Sigmoid colon (tissue), 7 donors: ENCODE measurements at places on chromosomes 7 and 10. TPM values are rescaled to one million over a fixed set of nuclear protein-coding genes. Genes with fewer than 3 reads are reported as not detected.

- H3K4me3 ChIP-seq: no peak overlapping the region
- H3K27ac ChIP-seq: no peak overlapping the region
- no peaks in the 10 kb centered on the region for H3K4me1 ChIP-seq
- no peak for DNase-seq
These were observed 186.5 kb downstream of the ADK start for GRCh38 chr10:74337330-74338016.

GRCh38 chr7:134565643-134566136 is 16.8 kb downstream of the AKR1B15 start:
- no peaks in the 10 kb centered on the region for H3K4me1 ChIP-seq
- DNase-seq: no peak
- no peak overlapping the region for H3K4me3 ChIP-seq
- no peaks in the 10 kb centered on the region for H3K27me3 ChIP-seq
- H3K27ac ChIP-seq: peak overlapping the region; percentile 27
- H3K36me3 ChIP-seq: no peaks in the 10 kb centered on the region

DNA sequence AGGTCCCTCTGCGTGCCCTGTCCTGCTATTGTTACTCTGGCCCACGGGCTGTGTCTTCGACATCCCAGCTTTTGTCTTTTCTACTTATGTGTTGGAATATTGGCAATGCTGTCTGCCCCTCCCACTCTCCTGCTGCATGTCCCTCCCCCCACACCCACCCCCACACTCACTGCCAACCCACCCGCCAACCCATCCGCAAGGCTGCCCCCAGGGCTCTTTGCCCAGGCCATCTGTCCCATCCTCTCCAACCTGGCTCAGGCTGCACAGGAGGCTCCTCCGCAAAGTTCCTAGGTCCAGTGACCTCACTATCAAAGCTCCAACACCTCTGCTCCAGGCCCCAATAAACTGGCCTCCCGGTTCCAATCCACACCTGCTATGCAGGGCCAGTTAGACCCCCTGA is 167.1 kb upstream of the PRR15 start:
- no peak overlapping the region for H3K4me3 ChIP-seq
- no peaks in the 10 kb centered on the region for H3K4me1 ChIP-seq
- DNase-seq: no peak
- H3K27me3 ChIP-seq: no peaks in the 10 kb centered on the region
- H3K36me3 ChIP-seq: no peaks in the 10 kb centered on the region

DNA sequence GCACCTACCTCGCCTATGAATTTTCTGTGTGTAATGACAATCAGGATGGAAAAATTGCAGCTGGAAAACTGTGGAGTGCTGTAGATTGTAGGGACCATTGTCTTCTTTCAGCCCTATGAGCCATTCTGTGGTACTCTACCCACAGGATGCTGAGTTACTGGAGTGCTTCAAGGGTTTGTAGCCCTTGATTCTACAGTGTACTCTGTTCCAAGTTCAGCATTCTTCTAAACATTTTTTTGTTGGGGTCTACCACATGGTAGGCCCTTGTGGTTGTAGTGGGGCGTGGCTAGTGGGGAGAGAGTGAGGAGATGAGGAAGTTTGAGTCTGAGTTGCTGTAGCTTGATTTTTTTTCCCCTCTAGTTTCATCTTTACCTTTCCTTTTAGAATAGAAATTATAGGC is 33.5 kb downstream of the REEP3 start:
- no peaks in the 10 kb centered on the region for H3K36me3 ChIP-seq
- H3K27me3 ChIP-seq: no peaks in the 10 kb centered on the region
- no peak overlapping the region for H3K27ac ChIP-seq
- H3K4me1 ChIP-seq: peaks cover 15% of the 10 kb centered on the region

HOXA9 gene
- total RNA-seq: 13.0 TPM

NOLC1 gene
- total RNA-seq: 49.7 TPM

DNA sequence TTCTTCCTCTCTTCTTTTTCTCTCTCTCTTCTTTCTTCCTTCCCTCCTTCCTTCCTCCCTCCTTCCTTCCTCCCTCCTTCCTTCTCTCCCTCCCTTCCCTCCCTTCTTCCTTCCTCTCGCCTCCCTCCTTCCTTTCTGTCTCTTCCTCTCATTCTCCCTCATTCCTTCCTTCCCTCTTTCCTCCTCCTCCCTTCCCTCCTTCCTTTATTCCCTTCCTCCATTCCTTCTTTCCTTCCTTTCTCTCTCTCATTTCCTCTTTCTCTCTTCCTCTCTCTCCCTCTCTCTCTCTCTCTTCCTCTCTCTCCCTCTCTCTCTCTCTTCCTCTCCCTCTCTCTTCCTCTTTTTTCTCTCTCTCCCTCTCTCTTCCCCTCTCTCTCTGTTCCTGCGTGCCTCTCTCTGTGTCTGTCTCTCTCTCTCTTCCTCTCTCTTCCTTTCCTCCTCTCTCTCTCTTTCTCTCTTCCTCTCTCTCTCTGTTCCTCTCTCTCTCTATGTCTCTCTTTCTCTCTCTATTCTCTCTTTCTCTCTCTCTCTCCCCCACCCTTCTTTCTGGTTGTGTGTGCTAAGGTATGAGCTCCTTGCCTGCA is 80.1 kb upstream of the PFKP start:
- no peaks in the 10 kb centered on the region for H3K4me1 ChIP-seq
- no peak overlapping the region for H3K4me3 ChIP-seq
- H3K27me3 ChIP-seq: no peaks in the 10 kb centered on the region
- no peak for DNase-seq
- H3K36me3 ChIP-seq: no peaks in the 10 kb centered on the region

GRCh38 chr10:126123466-126123865 is 227.1 kb downstream of the FANK1 start:
- H3K27me3 ChIP-seq: no peaks in the 10 kb centered on the region
- H3K27ac ChIP-seq: no peak overlapping the region
- no peaks in the 10 kb centered on the region for H3K36me3 ChIP-seq
- H3K4me3 ChIP-seq: no peak overlapping the region
- DNase-seq: no peak

- H3K4me3 ChIP-seq: no peak overlapping the region
- no peaks in the 10 kb centered on the region for H3K36me3 ChIP-seq
- no peaks in the 10 kb centered on the region for H3K4me1 ChIP-seq
- DNase-seq: no peak
- no peak overlapping the region for H3K27ac ChIP-seq
These were observed 14.4 kb downstream of the POT1 start for GRCh38 chr7:124915242-124915641.

ACSM6 gene
- total RNA-seq: not detected

GRCh38 chr10:34869135-34869836 is 54.2 kb upstream of the PARD3 start:
- H3K27me3 ChIP-seq: no peaks in the 10 kb centered on the region
- no peaks in the 10 kb centered on the region for H3K36me3 ChIP-seq
- H3K4me1 ChIP-seq: no peaks in the 10 kb centered on the region
- no peak overlapping the region for H3K27ac ChIP-seq
- no peak overlapping the region for H3K4me3 ChIP-seq

INHBA gene
- 1.5 TPM for total RNA-seq

- no peaks in the 10 kb centered on the region for H3K36me3 ChIP-seq
- DNase-seq: no peak
- H3K4me1 ChIP-seq: peaks cover 33% of the 10 kb centered on the region
- H3K27ac ChIP-seq: no peak overlapping the region
- no peaks in the 10 kb centered on the region for H3K27me3 ChIP-seq
- H3K4me3 ChIP-seq: no peak overlapping the region
These were observed 26.4 kb downstream of the RHOBTB1 start for GRCh38 chr10:60917331-60918280.

DNA sequence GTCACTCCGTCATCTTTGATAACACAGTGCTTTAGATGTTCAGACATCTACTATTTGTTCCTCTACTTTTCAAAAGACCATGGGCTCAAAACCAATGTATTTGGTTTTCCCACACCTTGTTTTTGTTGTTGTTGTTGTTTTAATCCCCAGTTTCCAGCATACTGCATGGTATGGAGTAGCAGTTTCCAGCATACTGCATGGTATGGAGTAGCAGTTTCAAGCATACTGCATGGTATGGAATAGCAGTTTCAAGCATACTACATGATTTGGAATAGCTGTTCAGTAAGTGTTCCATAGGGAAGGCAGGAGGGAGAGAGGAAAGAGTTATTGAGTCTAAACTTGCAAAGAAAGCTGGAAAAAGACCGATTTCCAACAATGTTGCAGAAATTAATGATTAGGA is 314.3 kb upstream of the PRKCQ start:
- DNase-seq: no peak
- H3K4me3 ChIP-seq: no peak overlapping the region
- H3K27me3 ChIP-seq: no peaks in the 10 kb centered on the region
- H3K27ac ChIP-seq: no peak overlapping the region

DNA sequence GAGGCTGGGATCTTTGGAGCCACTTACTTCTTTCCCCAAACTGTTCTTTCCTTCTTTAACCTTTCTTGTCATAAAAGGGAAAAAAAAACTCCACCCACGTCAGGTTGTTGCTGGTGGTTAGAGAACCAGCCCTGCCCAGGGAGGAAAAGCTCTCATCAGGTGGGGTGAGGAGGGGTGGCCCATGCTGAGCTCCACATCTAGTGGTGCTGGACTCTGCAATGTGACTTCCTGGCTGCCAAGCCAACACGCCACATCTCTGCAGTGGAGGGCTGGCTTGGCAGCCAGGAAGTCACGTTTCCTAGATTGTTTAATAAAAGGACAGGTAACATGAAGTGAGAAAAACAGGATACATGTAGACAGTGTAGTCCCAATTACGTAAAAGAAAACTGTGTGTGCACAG is 37.4 kb downstream of the WIPF3 start:
- DNase-seq: no peak
- H3K4me1 ChIP-seq: peaks cover 6% of the 10 kb centered on the region
- H3K4me3 ChIP-seq: no peak overlapping the region
- no peaks in the 10 kb centered on the region for H3K27me3 ChIP-seq
- H3K36me3 ChIP-seq: no peaks in the 10 kb centered on the region

DNA sequence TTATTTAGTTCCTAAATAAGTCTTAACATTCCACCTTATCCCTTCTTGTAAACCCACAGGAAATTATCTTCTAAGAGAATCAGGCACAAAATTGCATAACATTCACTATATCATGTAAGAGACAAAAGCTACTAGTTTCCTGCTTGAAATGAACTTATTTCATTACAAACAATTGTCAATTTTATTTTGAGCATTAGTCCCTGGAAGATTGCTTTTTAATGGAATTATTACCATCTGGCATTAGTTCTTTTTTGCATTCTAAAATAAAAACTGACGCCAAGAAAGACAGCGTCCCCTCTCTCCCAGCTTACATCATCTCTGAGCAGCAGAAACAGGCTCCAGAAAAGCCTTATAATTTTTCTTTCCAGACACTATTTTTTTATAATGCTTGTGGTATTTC is 121.8 kb downstream of the NOC3L start:
- H3K4me1 ChIP-seq: no peaks in the 10 kb centered on the region
- H3K27ac ChIP-seq: no peak overlapping the region

GRCh38 chr7:121610243-121610642 is 214.1 kb upstream of the FAM3C start:
- H3K27ac ChIP-seq: no peak overlapping the region
- no peak for DNase-seq
- peaks cover 3% of the 10 kb centered on the region for H3K4me1 ChIP-seq
- no peak overlapping the region for H3K4me3 ChIP-seq

- no peak overlapping the region for H3K4me3 ChIP-seq
- no peaks in the 10 kb centered on the region for H3K36me3 ChIP-seq
- H3K27me3 ChIP-seq: no peaks in the 10 kb centered on the region
- peak overlapping the region; percentile 12 for H3K27ac ChIP-seq
- H3K4me1 ChIP-seq: no peaks in the 10 kb centered on the region
These were observed 8.9 kb downstream of the COBL start for GRCh38 chr7:51307651-51308210.

DNA sequence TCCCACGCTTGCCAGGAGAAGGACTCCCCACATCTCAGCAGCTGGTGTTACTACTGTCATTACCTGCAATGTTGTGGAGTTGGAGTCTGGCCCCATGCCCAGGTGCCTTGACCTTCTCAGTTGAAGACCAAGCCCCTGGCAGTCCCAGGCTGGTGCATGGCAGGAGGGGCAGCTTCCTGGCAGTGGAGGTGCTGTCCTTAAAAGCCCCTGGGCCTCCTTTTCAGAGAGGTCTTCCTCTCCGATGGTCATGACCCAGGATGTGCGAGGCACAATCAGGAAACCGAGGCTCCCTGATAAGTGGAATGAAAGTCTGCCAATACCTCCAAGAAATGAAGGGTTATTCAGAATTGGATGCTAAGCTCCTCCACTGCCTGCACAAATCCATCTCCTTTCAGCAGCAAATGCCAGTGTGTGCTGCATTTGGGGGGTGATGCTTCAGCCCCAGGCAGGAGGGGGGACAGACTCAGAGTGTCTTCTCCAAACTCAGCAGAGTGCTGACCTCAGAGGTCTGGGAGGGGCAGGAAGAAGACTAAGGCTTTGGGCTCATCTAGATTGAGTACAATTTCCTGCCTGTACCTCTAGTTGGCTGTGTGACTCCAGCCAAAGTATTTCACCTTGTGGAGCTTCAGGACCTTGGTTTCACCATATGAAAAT is 97.0 kb upstream of the DDC start:
- no peak for DNase-seq
- peaks cover 66% of the 10 kb centered on the region for H3K4me1 ChIP-seq
- H3K36me3 ChIP-seq: no peaks in the 10 kb centered on the region
- H3K4me3 ChIP-seq: no peak overlapping the region

GRCh38 chr10:119491966-119492757 is 50.4 kb downstream of the RGS10 start:
- no peak overlapping the region for H3K4me3 ChIP-seq
- no peaks in the 10 kb centered on the region for H3K36me3 ChIP-seq
- peaks cover 24% of the 10 kb centered on the region for H3K4me1 ChIP-seq
- no peaks in the 10 kb centered on the region for H3K27me3 ChIP-seq
- H3K27ac ChIP-seq: no peak overlapping the region
- no peak for DNase-seq

DNA sequence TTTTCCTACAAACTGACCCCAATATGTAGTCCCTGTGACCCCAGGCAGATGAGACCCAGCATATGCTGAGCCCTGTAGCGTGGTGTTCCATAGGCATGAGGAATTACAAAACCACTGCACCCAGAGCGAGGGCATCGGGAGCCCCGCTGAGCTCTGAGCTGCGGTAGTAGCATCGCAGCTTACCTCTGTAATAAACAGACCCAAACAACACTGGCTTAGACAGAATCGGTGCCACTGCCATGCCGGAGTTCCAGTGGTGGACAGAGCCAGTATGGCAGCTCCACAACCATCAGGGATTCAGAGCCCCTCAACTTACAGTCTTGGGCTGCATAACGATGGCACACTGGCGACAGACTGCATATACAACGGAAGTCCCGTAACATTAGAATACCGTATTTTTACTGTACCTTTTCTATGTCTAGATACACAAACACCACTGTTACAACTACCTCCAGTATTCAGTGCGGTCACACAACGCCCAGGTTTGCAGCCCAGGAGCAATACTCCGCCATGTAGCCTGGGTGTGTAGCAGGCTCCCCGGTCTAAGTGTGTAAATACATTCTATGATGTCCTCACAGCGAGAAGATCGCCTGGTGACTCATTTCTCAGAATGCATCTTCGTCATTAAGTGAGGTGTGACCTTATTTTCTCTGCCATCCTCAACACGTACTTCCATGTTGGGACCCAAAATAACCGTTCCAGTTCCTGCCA is 68.8 kb downstream of the PROSER2 start:
- H3K4me3 ChIP-seq: no peak overlapping the region
- DNase-seq: no peak
- H3K4me1 ChIP-seq: no peaks in the 10 kb centered on the region
- H3K27ac ChIP-seq: no peak overlapping the region

VSTM4 gene
- total RNA-seq: 9.5 TPM

RNF148 gene
- total RNA-seq: 0.36 TPM

GRM3 gene
- not detected for total RNA-seq

GRCh38 chr7:74479961-74480829 is 26.5 kb downstream of the GTF2IRD1 start:
- no peaks in the 10 kb centered on the region for H3K4me1 ChIP-seq
- DNase-seq: peak; percentile 96
- H3K4me3 ChIP-seq: peak overlapping the region; percentile 45
- H3K27me3 ChIP-seq: no peaks in the 10 kb centered on the region
- H3K36me3 ChIP-seq: no peaks in the 10 kb centered on the region
